Naive thymus-derived CD8-positive, alpha-beta T cell (primary cell): ENCODE measurements at places on chromosomes 1 and 21.
A peak's percentile ranks its signal among the peaks of the same experiment; 100 is the strongest.

DNA sequence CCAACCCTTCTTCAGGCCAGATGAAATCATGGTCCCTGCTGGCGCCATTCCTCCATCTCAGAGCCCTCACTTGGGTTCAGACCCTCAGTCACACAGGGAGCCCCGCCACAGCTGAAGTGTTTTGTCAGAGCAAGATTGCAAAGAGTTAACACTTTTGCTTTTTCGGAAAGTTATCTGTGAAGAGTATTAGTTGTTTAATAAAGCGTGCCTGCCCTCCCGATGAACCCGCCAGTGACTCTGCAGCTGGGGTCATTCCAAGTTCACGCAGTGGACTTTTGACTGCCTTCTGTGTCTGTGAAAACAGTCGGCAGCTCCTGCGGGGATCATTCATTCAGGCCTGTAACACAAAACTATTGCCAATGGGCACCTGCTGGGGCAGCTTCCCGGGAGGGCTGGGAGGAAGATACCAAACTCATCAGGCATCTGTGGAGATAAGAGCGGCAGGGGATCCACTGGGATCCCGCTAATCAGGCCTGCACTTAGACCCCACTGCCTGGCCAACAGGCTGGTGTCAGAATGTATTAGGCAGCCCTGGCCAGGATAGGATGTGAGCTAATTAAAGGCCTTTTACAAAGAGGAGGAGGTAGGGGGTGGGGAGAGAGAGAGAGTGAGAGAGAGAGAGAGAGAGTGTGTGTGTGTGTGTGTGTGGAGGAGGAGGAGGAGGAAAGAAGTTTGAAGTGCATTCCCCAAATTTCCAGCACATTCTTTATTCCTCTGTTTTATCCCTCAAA lies 184.5 kb downstream of the DHRS3 start:
- H3K27me3 ChIP-seq = no peaks in the 10 kb centered on the region
- peak overlapping the region; percentile 63 for H3K4me3 ChIP-seq
- H3K36me3 ChIP-seq = peaks cover 8% of the 10 kb centered on the region
- peaks cover 74% of the 10 kb centered on the region for H3K4me1 ChIP-seq
- H3K27ac ChIP-seq = peak overlapping the region; percentile 89

GRCh38 chr1:22850681-22851080 lies 122.0 kb downstream of the LACTBL1 start:
- no peak for DNase-seq
- no peaks in the 10 kb centered on the region for H3K36me3 ChIP-seq
- peaks cover 6% of the 10 kb centered on the region for H3K4me1 ChIP-seq
- no peak overlapping the region for H3K27ac ChIP-seq

- peaks cover 5% of the 10 kb centered on the region for H3K36me3 ChIP-seq
- H3K4me1 ChIP-seq = peaks cover 4% of the 10 kb centered on the region
- H3K27ac ChIP-seq = no peak overlapping the region
- H3K4me3 ChIP-seq = no peak overlapping the region
- DNase-seq = peak; percentile 65
Observed at GRCh38 chr1:9110669-9111356, 18.1 kb downstream of the GPR157 start.

DNA sequence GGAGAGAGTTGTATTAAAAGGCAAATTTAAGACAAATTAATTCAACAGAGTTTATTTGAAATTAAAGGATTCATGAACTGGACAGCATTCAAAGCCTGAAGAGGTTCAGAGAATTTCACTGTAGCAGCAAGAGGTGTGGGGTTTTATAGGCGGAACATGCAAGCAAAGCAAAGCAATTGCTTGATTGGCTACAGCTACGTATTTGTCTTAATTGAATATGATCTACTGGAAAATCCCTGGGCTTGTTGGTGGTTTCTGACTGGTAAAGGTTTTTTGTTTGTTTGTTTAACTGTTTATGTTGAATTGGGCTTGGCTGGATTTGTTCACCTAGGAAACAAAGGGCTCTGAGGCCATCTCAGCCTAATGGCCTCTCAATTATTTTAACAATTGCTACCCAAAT lies 61.5 kb downstream of the KCNK1 start:
- H3K4me3 ChIP-seq = no peak overlapping the region
- H3K27me3 ChIP-seq = peaks cover 16% of the 10 kb centered on the region
- H3K4me1 ChIP-seq = no peaks in the 10 kb centered on the region
- H3K27ac ChIP-seq = no peak overlapping the region

GRCh38 chr1:21302747-21303715 lies 12.8 kb upstream of the ECE1 start:
- no peaks in the 10 kb centered on the region for H3K36me3 ChIP-seq
- no peak overlapping the region for H3K4me3 ChIP-seq
- peak overlapping the region; percentile 41 for H3K27ac ChIP-seq
- H3K4me1 ChIP-seq = peaks cover 45% of the 10 kb centered on the region
- DNase-seq = no peak
